Stimulated activated CD8-positive, alpha-beta memory T cell treated with anti-CD3 and anti-CD28 coated beads, Interleukin-4, amount 100 ng/mL, for 4 hours (primary cell): ENCODE measurements at places on chromosomes 3 and 15.

DNA sequence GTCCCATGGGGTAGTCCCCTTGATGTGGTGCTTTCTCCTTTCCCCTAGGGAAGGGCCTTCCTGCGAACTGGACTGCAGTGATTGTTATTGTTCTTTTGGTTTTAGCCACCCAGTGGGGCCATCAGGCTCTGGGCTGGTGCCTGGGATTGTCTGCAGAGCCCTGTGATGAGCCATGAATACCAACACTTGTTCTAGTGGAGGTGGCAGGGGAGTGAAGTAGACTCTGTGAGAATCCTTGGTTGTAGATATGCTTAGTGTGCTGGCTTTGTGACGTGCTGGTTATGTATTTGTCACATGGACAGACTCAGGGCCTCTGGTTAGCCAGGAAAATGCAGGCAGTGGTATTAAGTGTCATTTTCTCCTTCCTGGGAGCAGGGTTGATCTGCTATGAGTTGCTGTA is 51.8 kb upstream of the NDUFB4 start:
- no peak for DNase-seq

- no peak for DNase-seq
Measured at GRCh38 chr3:15690748-15691147, 89.2 kb downstream of the BTD start.

GRCh38 chr15:71337197-71337845 is 222.1 kb downstream of the THSD4 start:
- DNase-seq = no peak

GRCh38 chr3:194332858-194333211 is 18.3 kb downstream of the CPN2 start:
- no peak for DNase-seq

- no peak for DNase-seq
Measured at GRCh38 chr3:122774564-122774963, 19.1 kb downstream of the HSPBAP1 start.

GRCh38 chr15:23538648-23539047 is 26.8 kb upstream of the MKRN3 start:
- DNase-seq = no peak
